ENCODE measurements at places on chromosomes 6 and 20.

DNA sequence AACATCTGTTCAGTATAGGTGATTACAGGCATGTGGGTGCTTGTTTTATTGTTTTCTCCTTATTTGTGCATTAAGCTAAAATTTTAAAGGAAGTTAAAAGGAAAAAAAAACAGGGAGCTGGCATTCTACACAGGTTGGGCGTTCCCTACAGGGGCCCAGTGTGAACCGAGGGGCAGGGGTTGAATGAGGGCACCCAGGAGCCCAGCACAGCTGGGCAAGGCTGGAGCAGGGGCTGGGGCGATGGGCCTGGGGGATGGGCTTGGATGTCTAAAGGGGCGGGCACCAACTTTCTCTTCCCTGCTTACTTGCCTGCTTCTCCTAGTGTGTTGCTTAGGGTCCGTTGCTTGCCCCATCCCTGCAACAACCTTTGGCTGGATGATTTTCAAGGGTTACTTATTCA lies 230.2 kb upstream of the RNF24 start:
- DNase-seq, result no peak

DNA sequence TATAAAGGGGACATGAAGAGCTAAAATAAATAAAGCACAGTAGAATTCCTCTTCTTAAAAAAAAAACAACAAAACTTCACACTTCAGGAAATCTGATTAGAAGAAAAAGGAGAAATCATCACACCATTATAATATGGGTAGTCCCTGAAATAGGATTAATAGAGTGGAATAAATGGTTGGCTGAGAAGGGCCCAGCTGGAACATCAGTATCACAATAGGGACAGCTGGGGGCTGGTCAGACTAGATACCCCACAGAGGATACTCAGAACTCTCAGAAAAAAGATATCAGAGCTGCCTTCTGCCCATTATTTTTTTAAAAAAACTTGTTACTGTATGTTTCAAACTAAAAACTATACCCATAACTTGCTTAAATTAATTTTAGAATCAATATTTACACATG lies 75.2 kb downstream of the DST start:
- DNase-seq, result no peak

- no peak for DNase-seq
These were observed 549 bp upstream of the CSE1L start for GRCh38 chr20:49045440-49046086.

- no peak for DNase-seq
These were observed 7.8 kb upstream of the BPIFB1 start for GRCh38 chr20:33275215-33275614.

- DNase-seq, result no peak
These were observed 109.9 kb downstream of the GFRAL start for GRCh38 chr6:55437141-55437540.

- DNase-seq, result no peak
These were observed 6.1 kb upstream of the JARID2 start for GRCh38 chr6:15239616-15240364.

All from hematopoietic multipotent progenitor cell treated with erythropoietin and hydrocortisone succinate and interleukin-3 and kit ligand, for 15 days (in vitro differentiated cells).